ENCODE measurements at places on chromosomes 2 and 18.

DNA sequence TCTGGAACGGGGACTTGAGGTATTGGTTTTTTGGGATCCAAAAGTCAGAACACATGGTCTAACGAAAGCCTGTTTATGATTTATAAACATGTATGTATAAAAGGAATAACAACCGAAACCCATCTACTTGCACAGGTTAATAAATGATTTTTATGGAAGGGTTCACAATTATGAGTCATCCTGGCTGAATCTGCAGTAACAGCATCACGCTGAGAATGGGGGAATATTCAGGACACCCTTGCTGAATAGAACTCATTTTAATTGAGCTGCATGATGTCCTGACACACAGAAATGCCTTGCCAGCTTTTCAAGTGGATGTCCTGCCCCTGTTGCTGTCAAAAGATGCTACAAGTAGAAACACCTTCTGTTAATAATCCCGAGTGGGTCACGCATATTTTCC, 54.7 kb upstream of the TGFA start:
- no peak for DNase-seq

DNA sequence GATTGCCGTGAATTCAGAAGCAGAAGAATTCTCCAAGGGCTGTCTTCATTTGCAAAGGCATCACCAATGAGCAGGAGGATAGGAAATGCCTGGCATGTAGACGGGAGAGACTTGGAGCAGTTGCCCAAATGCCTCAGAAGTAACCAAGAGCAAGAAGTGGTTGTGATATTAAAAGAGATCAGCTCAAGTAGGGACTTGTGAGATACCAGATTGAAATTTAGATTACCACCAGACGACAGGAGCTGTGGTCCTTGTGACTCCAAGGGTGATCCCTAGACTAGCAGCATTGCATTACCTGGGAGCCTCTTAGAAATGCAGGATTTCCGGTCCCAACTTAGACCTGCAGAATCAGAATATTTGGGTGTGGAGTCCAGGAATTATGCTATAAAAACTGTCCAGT, 228.6 kb upstream of the EPAS1 start:
- no peak for DNase-seq

DNA sequence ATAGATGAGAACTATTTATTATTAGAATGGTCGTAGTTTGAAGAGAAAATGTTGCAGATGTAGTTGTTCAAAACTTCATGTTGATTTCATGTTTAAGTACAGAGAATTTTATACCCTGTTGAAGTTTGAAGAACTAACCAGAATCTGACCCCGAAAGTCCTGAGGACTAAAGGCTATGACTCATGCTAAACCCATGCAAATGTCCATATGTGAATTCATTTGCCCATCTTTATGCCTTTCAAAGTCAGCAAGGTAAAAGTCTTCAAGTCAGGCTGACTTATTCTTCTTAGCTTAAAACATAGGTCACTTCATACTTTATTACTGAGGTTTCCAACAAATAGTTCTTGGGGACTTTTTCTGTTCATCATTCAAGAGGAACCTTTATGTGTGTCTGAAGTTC, 185.5 kb downstream of the CCDC85A start:
- no peak for DNase-seq

DNA sequence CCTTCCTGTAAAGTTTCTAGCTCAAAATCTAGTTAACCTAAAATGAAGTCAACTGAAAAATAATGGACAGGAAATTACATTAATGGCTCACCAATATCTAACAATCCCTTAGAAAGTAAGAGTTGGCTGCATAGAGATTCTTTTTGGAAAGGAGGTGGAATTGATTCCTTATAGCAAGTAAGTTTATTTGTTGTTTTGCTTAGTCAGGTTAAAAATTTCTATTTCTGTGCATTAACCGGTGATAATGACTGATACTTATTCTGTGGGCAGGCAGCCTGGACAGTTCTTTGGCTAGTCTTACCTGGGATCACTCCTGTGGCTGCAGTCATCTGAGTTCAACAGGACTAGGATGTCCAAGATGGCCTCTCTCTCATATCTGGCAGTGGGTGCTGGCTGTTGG, 6.9 kb upstream of the BCL2L11 start:
- DNase-seq: no peak

- DNase-seq: no peak
Measured at GRCh38 chr2:28662044-28662443, 89.6 kb upstream of the PPP1CB start.

- no peak for DNase-seq
Measured at GRCh38 chr18:3211236-3211992, 8.4 kb downstream of the MYOM1 start.

GRCh38 chr18:51194604-51195003, 2.9 kb downstream of the MEX3C start:
- peak; percentile 34 for DNase-seq

DNA sequence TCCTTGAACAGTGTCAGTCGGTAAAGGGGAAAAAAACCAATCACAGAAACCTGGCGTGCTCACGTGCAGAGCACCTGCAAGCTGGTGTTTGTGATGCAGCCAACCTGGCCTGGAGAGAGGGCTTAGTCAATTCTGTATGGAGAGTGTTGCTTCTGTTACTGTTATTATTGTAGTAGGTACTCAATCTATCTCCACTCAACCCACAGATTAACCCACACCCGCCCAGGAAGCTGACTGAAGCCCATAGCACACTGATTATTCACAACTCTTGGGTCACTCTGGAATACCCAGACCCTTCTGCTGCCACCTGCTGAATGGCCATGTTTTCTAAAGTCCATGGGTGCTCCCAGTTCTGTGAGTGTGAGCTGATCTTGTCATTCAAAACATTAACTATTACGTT, 53.9 kb downstream of the TNFRSF11A start:
- no peak for DNase-seq

- DNase-seq: no peak
Measured at GRCh38 chr2:37635504-37636380, 35.7 kb downstream of the CDC42EP3 start.

- DNase-seq: no peak
Measured at GRCh38 chr18:45627204-45627526, 11.9 kb downstream of the SLC14A2 start.

DNA sequence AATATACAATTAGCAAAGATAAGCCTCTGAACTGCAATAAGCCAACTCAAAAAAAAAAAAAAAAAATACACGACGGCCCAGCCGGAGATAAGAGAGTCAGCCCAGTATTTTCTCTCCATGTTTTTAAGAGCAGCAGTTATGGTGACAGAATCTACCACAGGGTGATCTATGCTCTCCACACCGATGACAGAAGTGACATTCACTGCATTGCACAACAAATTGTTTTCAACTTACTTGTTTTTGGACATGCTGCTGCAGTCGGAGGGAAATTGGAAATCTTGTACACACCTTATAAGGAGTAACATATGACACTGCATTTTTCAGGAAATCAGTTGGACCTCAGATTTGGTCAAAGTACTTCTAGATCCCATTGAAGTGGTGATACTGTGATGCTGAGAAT, 23.3 kb upstream of the APOB start:
- no peak for DNase-seq

- DNase-seq: no peak
Measured at GRCh38 chr18:25510096-25510495, 158.1 kb upstream of the ZNF521 start.

DNA sequence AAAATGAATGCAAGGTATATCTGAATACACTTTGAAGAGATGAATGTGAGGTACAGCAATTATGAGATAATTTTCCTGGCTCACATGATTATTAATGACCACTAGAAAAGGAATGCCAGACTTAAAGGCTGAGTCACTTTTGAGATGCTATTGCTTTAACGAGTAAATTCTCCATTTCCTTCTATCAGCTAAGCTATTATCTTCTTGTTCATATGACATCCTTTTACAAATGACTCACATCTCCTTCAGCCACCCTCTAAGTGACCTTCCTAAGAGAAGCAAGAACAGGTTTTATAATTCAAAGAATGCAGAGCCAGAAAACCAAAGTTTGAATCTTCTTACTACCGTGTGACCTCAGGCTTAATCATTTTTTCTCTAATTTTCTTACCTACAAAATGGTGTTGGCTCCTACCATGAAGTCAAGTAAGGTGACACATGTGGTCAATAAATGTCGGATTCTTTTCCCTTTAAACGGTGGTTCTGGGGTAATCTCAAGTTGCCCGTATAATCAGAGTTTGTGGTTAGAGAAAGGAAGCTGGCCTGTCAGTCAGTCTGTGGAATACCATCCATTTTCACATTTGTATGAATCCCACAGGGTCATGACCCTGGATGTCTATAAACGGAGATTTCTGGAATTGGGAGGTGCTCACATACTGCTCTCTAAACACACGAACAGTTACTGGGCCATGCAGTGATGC, 184.0 kb upstream of the PID1 start:
- DNase-seq: no peak

- DNase-seq: peak; percentile 54
Measured at GRCh38 chr2:220148471-220149248, 521.2 kb downstream of the SLC4A3 start.

DNA sequence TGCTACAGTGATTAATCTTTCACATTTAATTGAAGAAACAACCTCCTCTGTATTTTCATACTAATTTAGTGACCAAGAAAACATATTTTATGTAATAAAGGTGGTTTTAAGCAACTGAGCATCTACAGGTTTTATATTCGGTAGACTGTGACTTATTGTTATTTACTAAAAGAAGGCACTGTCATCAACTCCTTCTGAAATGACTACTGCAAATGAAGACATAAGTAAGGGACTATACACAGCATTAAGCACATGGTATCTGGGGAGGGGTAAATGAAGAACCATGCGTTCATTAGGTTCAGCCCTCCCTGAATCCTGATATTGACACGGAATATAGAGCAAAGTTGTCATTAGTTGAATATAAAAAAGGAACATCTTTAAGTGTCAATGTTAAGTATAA, 4.3 kb downstream of the CDH20 start:
- DNase-seq: no peak

DNA sequence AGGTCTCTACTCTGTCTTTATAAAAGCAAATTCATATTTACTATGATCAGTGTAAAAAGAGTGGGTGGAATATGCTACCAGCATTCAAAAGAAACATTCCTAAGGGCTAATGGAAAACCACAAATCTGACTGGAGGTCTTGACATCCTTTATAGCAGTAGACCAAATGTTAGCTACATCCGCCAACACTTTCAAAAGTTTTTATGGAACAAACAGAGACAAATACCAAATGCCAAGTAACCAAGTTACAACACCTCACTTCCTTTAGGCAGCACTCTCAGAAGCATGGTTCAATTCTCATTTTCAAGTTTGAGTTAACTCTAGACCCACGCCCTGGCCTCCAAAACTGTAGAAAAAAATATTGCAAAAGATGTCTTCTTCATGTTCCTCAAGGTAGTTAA, 78.3 kb upstream of the SETBP1 start:
- no peak for DNase-seq

GRCh38 chr2:209533391-209533790, 109.5 kb downstream of the MAP2 start:
- no peak for DNase-seq

DNA sequence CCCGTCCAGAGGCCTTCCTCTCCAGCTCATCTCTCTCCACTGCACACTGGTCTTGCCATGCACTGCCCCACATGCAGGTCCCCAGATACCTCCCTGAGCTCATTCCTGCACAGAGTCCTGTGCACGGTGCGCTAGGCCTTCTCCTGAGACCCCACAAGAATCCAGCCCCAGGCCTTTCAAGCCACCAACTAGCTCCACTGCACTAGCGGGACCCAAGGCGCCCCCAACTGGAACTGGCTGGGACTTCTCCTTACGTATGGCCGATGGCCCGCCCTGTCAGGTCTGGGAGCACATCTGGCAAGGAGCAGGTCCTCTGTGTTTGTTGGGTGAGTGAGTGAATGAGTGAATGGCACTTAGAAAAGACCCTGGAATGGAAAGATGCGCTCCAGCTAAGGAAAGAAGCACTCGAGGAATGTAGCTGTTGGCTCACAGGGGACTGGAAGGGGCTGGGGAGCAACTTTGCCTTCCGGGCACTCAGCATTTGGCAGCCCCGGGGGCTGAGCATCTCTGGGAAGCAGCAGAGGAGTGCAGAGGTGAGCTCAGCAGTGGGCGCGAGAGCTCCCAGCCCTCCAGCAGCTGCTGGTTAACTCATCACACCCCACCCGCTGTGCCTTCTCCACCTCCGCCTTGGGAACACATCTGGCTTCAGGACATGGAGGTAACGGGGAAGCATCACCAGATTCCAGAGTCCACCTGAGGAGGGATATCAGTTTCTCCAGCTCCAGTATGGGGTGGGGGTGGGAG, 223.1 kb downstream of the GLI2 start:
- DNase-seq: no peak

GRCh38 chr2:30860003-30860725, 52.9 kb upstream of the CAPN13 start:
- no peak for DNase-seq

- DNase-seq: no peak
Measured at GRCh38 chr2:210392469-210392881, 77.5 kb upstream of the MYL1 start.

DNA sequence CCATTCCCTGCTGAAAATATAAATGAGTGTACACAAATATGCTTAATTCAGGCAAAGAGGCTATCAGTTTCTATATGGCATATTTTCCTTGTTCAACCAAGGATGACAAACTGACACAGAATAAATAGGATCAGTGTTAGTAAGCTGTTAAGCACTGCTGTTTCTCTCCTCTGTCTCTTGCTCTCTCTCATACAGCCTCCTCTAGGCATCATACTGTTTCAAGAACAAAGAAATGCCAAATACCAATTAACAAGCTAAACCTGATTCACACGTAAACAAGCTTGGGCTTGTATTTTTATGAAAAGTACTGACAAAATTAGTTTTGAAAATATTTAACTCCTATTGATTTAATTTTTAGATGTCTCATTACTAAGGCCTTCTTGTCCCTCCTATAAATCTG, 1027.2 kb upstream of the ACVR2A start:
- no peak for DNase-seq

- no peak for DNase-seq
Measured at GRCh38 chr18:3224223-3224622, 4.5 kb upstream of the MYOM1 start.

- DNase-seq: peak; percentile 77
Measured at GRCh38 chr2:54558188-54559005, 102.3 kb downstream of the SPTBN1 start.

- DNase-seq: peak; percentile 29
Measured at GRCh38 chr2:12606472-12607000, 110.2 kb upstream of the TRIB2 start.

DNA sequence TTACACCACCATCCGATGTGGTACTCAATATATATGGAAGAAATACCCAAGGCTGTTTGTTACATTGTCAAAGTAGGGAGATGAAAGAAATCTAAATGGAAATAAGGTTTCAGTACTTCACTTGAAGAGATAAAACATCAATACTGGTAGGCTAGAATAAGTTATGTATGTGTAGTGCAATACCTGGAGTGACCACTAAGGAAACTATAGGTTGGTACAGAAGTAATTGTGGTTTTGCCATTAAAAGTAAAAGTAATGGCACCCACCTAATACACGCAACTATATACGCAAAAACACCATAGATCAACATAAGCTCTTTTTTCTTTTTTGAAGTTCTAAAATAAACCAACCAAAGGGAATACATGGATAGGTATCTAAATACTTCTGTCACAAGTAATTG, 143.2 kb upstream of the KYNU start:
- no peak for DNase-seq

DNA sequence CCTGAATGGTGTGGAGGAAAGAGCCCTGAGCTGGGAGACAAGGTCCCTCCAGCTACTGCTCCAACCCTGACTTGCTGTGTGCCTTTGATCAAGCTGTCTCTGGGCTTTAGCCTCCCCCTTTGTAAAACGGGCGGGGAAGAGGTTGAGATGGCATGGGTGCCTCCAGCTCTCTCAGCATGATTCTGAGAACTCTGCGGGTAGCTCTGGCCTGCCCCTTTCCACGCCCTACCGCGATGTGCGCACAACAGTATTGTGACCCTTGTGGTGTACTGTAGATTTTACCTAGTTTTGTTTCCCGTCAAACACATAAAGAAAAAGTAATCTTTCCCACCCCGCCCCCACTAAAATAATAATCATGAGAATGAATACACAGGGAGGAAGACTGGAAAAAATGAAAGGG, 5.3 kb downstream of the CD8A start:
- no peak for DNase-seq

Measured in lung (tissue), 17 donors.